IPS DF 6.9 (cell line): ENCODE measurements at places on chromosomes 5 and 9.

GRCh38 chr5:87156631-87157030 is 111.1 kb upstream of the RASA1 start:
- no peaks in the 10 kb centered on the region for H3K36me3 ChIP-seq
- no peaks in the 10 kb centered on the region for H3K27me3 ChIP-seq
- no peak overlapping the region for H3K4me3 ChIP-seq
- H3K4me1 ChIP-seq: no peaks in the 10 kb centered on the region

DNA sequence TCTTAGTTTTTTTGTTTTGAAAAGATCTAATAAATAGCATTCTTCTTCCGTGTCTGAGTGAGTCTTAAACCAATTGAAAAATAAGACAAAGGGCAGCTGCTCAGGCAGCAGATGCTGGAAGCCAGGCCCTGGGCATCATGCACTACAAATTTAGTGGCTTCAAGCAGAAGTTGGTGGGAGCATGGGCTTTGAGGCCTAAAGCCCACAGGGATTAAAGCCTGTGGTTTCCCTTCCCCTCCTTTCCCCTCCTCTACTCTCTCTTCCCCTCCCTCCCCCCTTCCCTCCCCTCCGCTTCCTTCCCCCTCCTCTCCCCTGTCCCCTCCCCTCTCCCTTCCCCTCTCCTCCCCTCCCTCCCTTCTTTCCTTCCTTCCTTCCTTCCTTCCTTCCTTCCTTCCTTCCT is 20.1 kb upstream of the KIF4B start:
- no peak overlapping the region for H3K27ac ChIP-seq
- no peak overlapping the region for H3K4me3 ChIP-seq
- H3K36me3 ChIP-seq: no peaks in the 10 kb centered on the region
- H3K27me3 ChIP-seq: no peaks in the 10 kb centered on the region
- DNase-seq: no peak

DNA sequence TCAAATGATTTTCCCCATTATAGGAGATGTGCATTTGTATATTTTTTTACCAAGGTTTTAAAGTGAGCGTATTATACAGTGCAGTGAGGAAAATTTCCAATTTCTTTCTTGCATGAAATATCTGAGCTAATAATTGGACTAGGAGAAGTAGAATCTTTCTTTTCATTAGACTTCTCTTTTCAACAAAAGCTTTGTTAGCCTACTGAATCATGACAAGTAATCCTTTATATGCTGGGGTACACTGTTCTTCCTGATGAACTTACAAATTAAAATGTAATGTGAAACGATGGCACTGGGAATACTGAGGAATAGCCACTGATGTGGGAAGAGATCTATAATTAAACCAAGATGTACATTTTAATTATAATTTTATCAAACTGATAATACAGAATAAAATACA is 829.6 kb downstream of the PTPRD start:
- DNase-seq: no peak
- H3K4me1 ChIP-seq: no peaks in the 10 kb centered on the region
- H3K4me3 ChIP-seq: no peak overlapping the region
- H3K36me3 ChIP-seq: no peaks in the 10 kb centered on the region

GRCh38 chr9:18976221-18976708 is 56.7 kb downstream of the SAXO1 start:
- no peak for DNase-seq
- no peaks in the 10 kb centered on the region; the same call in 1 of the 2 replicates for H3K27me3 ChIP-seq
- no peak overlapping the region for H3K27ac ChIP-seq
- H3K4me3 ChIP-seq: no peak overlapping the region

DNA sequence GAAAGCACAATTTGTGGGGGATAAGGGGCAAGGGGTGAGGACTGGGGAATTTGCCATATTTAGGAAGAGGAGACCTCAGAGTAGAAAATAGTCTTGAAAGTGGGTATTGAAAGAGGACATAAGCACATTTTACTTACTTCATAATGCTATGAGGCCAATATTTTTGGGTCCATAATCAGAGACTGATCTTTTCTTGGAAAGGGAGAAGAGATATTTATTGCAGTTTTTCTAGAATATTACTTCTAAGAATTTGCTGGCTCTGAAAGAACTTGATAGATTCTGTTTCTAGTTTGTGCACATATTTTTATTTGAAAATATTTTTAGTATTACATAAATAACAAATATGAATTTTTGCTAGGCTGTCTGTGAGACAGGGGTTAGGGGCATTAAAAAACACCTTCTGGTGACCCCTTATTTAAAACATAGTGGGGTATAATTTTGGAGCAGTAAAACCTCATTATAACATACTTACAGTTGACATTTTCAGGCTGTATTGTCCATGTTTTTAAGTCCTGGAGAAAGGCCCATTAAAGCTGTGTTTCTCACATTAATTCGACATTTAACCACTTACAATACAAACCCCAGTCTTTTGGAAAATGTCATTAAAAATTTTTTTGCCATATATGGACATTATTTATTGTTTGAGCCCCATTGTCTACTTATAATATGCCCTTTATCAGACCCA is 118.9 kb upstream of the NFIB start:
- no peak overlapping the region for H3K4me3 ChIP-seq
- no peak overlapping the region for H3K27ac ChIP-seq
- H3K27me3 ChIP-seq: no peaks in the 10 kb centered on the region

- H3K27me3 ChIP-seq: no peaks in the 10 kb centered on the region
- no peaks in the 10 kb centered on the region for H3K4me1 ChIP-seq
- no peak overlapping the region for H3K27ac ChIP-seq
- no peak for DNase-seq
- H3K36me3 ChIP-seq: no peaks in the 10 kb centered on the region
- no peak overlapping the region for H3K4me3 ChIP-seq
These were observed 126.5 kb upstream of the TRPC7 start for GRCh38 chr5:136491806-136492205.

DNA sequence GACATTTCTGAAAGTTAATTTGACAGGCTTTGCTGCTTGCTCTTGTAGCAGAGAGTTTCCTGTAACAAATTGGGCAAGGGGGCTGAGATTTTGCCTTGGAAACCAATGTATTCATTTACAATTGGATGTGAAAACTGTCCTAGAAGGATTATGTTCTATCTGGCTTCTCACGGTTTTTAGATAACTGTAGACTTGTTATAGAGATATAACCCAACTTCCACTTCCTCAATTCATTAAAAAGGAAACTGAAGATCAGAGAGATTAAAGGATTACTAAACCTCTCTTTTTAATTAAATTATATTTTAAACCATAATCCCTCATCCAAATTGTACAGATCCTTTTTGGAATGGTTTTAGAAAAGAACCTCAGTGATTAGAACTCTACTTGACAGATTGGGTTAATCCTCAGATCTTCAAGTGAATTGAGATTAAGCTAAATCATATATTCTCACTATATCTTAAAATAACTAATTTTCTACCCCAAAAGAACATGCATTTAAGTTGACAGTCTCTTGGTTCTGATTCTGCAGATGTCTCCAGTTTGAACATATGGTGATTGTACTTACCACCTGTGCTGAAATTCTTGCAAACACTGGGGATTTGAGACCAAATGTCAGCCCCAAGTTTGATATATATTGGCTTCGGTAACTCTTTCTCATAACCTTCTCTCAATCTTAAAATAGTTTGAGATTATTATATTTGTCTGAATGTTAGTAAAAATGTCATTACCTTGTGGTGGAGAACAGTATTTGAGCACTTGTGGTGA is 130.1 kb upstream of the C9orf72 start:
- no peak for DNase-seq
- no peaks in the 10 kb centered on the region for H3K4me1 ChIP-seq
- H3K27ac ChIP-seq: no peak overlapping the region
- H3K36me3 ChIP-seq: no peaks in the 10 kb centered on the region

- no peak overlapping the region for H3K4me3 ChIP-seq
- H3K27ac ChIP-seq: no peak overlapping the region
- H3K4me1 ChIP-seq: no peaks in the 10 kb centered on the region
- no peaks in the 10 kb centered on the region for H3K36me3 ChIP-seq
- DNase-seq: no peak
These were observed 12.0 kb upstream of the PHYKPL start for GRCh38 chr5:178244576-178244975.

DNA sequence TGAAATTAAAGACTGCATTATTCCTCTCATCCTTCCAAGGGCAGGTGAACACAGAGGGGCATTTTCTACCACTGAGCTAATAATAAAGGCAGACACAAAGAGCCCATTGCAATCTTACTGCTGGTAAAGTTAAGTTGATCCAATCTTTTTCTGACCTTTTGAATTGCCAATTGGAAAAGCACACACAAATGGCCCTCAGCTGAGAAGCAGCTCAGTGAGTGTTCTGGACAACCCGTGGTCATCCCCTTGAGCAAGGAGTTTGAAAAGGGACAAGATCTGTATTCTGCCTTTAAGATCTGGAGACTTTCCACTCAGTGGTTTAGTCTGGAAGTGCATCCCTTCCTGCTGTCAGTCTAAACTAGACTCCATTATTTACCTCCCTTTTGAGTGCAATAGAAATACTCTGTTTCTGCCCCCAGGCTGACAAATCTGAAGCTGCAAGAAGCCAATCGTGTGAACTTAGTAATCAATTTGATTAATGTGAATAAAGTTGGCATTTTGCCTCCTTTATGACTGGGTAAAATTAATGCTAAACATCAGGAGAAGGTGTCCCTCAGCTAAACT is 835.7 kb downstream of the MAT2B start:
- no peaks in the 10 kb centered on the region for H3K4me1 ChIP-seq
- no peak overlapping the region for H3K27ac ChIP-seq
- H3K4me3 ChIP-seq: no peak overlapping the region
- no peaks in the 10 kb centered on the region for H3K36me3 ChIP-seq
- no peaks in the 10 kb centered on the region for H3K27me3 ChIP-seq

GRCh38 chr5:59132131-59132530 is 549.3 kb downstream of the RAB3C start:
- H3K27ac ChIP-seq: no peak overlapping the region
- no peak for DNase-seq
- no peaks in the 10 kb centered on the region for H3K27me3 ChIP-seq

DNA sequence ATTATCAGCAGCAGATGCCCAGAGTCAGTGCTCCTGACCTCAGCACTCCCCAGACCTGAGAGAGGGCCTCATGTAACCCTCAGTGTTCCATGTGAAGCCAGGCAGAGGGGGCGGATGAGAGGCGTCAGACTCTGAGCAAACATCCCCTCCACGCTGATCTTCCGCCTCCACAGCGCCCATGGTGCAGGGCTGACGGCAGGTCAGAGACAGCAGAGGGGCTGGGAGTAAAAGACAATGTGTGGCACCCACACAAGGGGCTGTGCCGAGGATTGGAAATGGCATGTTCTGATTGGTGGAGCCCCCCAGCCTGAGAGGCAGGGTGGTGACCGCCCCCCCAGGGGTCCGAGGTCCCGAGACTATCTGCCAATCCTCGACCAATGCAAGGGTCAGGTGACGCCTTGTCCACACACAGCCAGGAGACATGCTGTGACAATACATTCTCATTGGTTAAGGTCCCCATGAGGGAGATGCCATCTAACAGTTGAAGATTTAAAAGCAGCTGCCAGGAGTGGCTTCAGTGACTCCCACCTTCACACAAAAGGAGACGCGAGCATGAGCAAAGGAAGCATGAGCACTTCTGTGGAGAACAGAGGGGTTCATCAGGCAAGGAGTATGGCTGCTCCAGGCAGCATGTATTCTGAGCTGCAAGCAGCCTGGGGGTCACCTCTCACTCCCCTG is 19.3 kb upstream of the SLC25A51 start:
- DNase-seq: no peak

DNA sequence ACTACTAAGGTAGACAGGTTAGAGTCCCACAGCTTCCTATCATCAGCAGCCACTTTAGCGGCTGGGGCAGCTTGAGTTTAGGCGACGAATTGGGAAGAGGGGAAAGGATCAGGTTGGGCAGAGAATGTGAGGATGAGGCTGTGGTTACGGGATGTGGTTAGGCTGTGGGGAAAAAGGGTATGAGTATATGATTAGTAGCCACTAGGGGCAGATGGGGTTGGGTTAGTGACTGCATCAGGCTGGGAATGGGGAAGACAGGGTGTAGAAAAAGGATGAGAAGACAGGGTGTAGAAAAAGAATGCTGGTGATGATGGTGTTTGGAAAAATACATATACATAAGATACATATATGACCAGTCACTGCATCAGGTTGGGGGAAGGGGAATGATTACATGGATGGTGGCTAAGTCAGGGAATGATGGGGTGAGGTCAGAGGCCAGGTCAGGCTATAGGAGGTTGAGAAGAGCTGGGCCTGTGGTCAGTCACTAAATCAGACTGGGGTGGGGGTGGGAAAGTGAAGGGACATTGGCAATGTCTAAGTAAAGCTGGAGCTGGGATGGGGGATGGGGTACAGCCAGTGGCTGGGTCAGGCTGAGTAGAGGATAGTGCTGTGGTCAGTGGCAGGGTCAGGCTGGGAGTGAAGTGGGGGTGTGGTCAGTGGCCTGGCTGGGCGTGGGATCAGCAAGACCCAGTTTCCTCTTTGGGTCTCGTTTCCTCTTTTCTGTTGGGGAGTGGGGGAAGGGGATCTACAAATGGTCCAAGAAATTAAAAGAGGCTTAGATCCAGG is 2.1 kb downstream of the TLN1 start:
- H3K36me3 ChIP-seq: no peaks in the 10 kb centered on the region
- H3K4me1 ChIP-seq: peaks cover 15% of the 10 kb centered on the region
- DNase-seq: no peak
- H3K27ac ChIP-seq: no peak overlapping the region
- H3K27me3 ChIP-seq: no peaks in the 10 kb centered on the region
- no peak overlapping the region for H3K4me3 ChIP-seq

GRCh38 chr5:56200971-56201666 is 32.0 kb downstream of the ANKRD55 start:
- H3K4me1 ChIP-seq: no peaks in the 10 kb centered on the region
- no peak overlapping the region for H3K4me3 ChIP-seq
- H3K27me3 ChIP-seq: no peaks in the 10 kb centered on the region
- no peaks in the 10 kb centered on the region for H3K36me3 ChIP-seq
- no peak overlapping the region for H3K27ac ChIP-seq

- no peak for DNase-seq
- no peak overlapping the region for H3K27ac ChIP-seq
- H3K4me1 ChIP-seq: no peaks in the 10 kb centered on the region
- H3K27me3 ChIP-seq: no peaks in the 10 kb centered on the region
These were observed 47.2 kb upstream of the OR13F1 start for GRCh38 chr9:104456831-104457230.

DNA sequence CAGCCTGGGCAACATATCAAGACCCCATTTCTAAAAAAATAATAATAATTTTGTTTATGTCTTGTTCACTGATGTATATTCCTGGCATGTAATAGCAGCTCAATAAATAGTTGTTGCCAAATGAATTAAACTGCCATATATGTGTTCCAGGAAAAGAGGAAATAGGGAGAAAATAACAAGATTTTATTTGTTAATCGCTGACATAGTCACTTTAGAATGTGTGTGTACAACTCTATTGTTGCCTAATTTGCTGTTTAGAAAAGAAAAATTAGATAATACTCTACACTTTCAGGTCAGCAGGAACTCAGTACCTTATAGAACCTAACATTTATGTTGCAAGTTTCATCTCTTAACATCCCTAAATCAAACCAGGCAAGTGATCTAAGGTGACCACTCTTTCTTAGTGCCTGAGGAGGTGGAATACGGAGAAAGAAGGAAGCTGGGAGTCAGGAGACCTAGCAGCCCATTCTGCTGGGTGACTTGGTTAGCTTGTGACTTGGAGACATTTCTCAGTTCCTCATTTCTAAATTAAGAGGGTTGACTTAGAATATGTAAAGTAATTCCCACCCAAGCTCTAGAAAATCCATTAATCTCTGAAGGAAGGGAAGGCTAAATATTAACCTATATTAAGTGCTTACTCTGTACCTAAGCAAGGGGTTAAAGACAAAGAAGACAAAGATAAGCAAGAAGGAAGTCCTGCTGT is 110.3 kb upstream of the IQGAP2 start:
- H3K36me3 ChIP-seq: no peaks in the 10 kb centered on the region
- no peak overlapping the region for H3K27ac ChIP-seq
- H3K27me3 ChIP-seq: no peaks in the 10 kb centered on the region
- H3K4me3 ChIP-seq: no peak overlapping the region
- H3K4me1 ChIP-seq: no peaks in the 10 kb centered on the region
